ENCODE measurements at places on chromosomes 11 and 22. TPM values are rescaled to one million over a fixed set of nuclear protein-coding genes. Genes with fewer than 3 reads are reported as not detected.

The CTSC gene
- 43.9 TPM for total RNA-seq

GRCh38 chr11:133659538-133660201 lies 127.4 kb upstream of the OPCML start:
- DNase-seq = no peak

- DNase-seq = no peak
Measured at GRCh38 chr22:21929253-21929652, 23.4 kb downstream of the PPM1F start.

The KDM4E gene
- total RNA-seq = not detected

GRCh38 chr22:50583294-50583861 lies 729 bp upstream of the CHKB start:
- no peak for DNase-seq

The RTN4RL2 gene
- 0.21 TPM for total RNA-seq
